ENCODE measurements at places on chromosomes 16 and 17.
A peak's percentile ranks its signal among the peaks of the same experiment; 100 is the strongest.

- DNase-seq = peak; percentile 37
These were observed 680 bp downstream of the SKA2 start for GRCh38 chr17:59154292-59154720.

DNA sequence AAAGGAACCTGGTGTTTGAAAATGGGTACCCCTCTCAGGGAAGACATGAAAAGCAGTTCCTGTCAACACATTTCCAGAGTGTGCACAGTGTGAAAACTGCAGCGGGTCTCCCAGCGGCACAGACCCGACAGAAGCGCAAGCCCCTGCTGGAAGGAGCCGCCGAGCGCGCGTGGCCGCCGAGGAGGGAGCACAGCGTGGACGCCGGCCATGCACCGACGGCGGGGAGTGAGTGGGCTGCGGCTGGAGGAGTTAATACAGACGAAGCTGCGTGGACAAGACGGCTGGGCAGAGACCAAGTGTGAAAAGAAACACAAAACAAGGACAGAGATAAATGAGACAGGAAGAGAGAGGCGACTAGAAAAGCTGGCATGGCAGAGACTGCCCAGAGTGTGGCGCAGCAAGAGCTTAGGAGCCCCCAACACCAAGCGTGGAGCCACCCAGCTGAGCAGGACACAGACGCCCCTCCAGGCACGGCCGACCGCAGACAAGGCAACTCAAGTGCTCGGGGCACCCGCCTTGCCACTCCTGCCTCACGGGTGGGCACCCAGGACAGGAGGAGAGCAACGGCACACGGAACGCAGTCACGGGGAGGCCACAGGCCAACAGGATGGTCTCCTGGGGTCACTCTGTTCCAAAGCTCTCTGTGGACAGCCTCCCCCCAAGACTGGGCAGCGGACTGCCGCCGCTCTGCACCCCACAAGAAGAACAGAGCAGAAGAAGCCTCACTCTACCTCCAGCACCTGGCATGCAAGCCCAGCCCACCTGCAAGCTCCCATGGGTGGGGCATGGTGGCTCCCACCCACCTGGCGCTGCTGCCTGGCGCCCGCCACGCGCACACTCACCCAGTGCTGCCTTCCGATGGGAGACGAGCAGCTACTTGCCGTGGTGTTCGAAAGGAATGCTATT, 16.5 kb downstream of the SLC16A3 start:
- no peak for DNase-seq

- no peak for DNase-seq
These were observed 7.3 kb downstream of the CDK5R1 start for GRCh38 chr17:32493976-32494513.

- no peak for DNase-seq
These were observed 121.0 kb downstream of the COPRS start for GRCh38 chr17:31738067-31738466.

DNA sequence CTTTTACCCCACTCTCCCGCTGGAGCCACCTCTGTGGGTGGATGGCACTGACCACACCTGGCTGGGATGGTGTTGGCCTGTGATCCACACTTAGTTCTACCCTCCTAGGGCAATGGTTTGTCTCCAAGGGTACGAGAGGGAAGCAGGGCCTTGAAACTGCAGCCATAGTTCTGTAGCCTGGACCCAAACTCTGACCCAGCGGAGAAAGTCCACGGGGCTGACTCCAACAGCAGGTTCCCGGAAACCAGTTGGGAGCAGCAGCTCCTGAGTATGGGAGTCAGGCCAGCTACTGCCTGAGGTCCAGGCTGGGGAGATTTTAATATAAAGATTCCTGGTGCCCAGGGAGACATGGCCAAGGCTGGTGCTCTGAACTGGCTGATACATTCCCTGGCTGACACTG, 23.6 kb upstream of the MTSS2 start:
- no peak for DNase-seq

- no peak for DNase-seq
These were observed 84.7 kb downstream of the YPEL2 start for GRCh38 chr17:59416184-59416583.

DNA sequence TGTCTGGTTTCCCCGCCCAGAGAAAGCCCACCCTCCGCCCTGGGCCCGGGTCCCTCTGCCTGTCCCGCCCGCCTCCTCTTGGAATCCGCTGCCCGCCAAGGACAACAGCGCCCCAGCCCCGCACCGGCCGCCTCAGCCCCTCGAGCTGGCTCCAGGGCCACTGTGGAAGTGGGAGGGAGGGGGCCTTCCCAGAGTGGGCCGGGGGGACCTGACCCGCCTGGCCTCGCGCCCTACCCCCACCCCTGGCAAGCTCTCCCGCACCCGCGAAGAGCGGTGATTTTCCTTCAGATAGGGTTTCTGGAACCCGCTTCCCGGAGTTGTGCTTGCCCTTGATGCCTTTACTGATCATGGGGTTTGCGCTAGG, 2.3 kb upstream of the CBX8 start:
- DNase-seq = no peak

- DNase-seq = no peak
These were observed 45.6 kb downstream of the PRMT7 start for GRCh38 chr16:68356249-68356918.

DNA sequence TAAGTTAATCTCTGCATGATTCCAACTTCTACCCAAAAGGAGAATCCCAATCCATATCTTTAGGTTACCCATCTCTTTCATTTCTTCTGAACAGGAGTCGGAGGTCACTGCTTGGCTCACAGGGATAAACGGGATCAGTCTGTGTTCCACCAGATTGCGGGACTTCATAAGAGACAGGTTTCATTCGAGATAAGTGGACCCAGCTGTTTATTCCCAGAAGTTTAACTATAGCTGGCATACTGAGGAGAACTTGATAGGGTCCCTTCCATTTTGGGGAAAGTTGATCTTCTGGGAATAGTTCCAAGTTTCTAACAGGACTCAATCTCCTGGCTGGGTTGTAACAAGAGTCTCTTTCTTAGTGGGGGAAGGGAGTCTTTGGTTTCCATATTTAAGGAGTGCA, 45.4 kb upstream of the ARL4D start:
- no peak for DNase-seq

- no peak for DNase-seq
These were observed 604 bp upstream of the ZC3H18 start for GRCh38 chr16:88569614-88569984.

GRCh38 chr17:77772461-77772897, 186.0 kb upstream of the TNRC6C start:
- DNase-seq = peak; percentile 57

DNA sequence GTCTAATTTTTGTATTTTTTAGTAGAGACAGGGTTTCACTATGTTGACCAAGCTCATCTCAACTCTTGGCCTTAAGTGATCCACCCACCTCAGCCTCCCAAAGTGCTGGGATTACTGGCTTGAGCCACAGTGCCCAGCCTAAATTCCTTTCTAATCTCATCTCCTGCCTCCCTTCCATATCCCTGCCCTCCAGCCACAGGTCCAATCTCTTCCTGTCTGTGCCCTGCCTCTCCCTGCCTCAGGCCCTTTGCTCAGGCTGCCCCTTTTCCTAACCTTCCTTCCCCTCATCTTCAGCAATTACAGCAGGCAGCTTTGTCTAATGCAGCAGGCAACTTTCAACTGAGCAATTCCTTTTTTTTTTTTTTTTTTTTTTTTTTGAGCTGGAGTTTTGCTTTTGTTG, 46.8 kb downstream of the CFAP20 start:
- DNase-seq = no peak

DNA sequence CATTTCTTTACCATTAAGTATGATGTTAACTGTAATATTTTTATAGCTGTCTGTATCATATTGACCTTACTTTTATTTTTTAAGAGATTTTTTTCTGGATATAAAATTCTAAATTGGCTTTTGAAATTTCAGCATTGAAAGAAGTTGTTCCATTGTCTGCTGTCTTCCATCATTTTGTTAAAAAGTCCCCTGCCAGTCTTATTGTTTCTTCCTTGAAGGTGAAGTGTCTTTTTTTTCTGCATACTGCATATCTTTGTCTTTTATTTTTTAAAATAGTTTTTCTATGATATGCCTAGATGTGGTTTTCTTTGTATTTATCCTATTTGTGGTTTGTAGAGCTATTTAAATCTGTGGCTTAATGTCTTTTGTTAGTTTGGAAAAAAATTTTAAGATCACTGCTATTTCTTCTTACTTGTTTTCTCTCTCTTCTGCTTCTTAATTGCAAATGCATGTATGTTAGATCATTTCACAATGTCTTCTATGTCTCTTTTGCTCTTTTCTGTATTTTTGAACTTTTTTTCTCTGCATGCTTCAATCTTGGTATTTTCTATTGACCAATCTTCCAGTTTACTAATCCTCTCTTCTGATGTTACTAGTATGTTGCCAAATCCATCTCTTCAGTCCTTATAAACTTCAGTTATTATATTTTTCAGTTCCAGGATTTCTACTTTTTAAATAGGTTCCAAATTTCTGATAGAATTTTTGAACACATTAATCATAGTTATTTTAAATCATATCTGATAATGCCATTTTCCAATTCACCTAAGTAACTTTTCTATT, 20.2 kb downstream of the IL21R start:
- no peak for DNase-seq

- DNase-seq = no peak
These were observed 126.1 kb upstream of the FOXF1 start for GRCh38 chr16:86384263-86384649.

GRCh38 chr17:43599046-43599395, 52.9 kb upstream of the ETV4 start:
- no peak for DNase-seq

DNA sequence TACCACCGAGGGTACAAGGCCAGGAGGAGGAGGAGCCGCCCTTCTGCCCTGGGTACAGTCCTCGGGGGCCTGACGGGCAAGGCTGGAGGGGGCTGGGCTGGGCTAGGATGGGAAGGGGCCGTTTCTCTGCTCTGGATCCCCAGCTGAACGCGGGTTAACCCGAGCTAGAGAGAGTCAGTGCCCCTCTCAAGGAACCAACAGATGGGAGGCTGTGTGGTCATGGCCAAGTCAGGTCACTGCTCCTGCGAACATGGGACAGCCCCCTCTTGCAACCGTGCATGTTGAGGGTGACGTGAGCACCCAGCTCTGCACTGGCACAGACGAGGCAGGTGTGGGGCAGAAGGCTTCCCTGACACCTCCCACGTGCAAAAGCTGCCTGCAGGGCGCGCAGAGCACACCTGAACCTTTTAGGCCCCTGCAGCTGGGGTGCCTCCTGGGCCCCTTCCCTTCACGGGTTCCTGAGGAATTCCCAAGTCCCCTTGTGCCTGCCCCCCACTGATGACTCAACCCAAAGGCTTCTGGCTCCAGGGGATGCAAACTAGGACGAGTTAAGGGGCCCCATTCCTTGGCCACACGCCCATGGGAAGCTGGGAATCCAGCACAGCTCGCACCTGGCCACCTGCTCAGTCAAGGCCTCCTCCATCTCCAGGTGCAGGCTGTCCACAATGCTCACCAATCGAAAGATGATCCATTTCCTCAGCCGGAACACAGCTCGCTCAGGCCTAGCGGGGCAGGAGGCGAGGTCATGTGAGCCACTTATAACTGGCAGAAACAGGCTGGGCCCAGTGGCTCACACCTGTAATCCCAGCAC, 6.3 kb downstream of the MYBBP1A start:
- DNase-seq = no peak

GRCh38 chr16:30083216-30084055, 7.6 kb downstream of the PPP4C start:
- no peak for DNase-seq

DNA sequence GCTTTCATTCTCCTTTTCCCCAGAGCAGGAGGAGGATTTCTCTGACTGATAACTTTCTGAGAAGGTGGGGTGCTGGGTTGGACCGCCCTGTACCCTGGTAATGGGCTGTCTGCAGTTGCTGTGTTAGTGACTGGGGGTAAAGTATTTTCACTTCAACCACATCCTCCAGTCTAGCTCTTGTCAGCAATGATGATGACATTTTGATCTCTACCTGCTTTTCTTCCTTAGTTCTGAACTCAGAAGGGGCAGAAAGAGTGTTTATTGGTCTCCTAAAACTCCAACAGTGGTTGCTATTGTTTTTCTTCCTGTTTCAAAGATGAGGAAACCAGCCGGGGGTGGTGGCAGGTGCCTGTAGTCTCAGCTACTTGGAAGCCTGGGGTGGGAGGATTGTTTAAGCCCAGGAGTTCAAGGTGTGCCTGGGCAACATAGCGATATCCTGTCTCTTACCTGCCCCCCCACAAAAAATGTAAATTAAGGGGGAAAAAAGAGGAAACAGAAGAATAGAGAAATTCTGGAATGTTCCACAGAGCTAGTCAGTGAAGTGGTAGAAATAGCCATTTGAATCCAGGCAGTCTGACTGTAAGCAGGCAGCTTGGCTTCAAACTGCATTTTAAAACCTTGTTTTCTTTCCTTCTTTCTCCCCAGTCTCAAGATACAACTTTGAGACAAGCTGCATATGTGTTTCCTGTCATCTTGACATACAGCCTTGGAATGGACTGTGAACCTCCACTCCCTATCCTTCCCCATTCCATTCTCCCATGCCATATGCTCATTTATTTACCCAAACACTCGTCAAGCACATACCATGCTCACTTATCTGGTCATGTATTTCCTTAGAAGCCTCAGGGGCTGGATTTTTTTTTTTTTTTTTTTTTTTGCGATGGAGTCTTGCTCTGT, 3.3 kb upstream of the N4BP1 start:
- DNase-seq = peak; percentile 52

GRCh38 chr17:48219617-48220016, 112.1 kb downstream of the SNX11 start:
- DNase-seq = no peak

GRCh38 chr17:75965468-75965867, 13.5 kb downstream of the ACOX1 start:
- DNase-seq = no peak

- no peak for DNase-seq
These were observed 544 bp downstream of the CCP110 start for GRCh38 chr16:19524356-19524615.

GRCh38 chr16:23434380-23434779, 18.6 kb downstream of the COG7 start:
- no peak for DNase-seq

GRCh38 chr16:29290631-29291247, 115.8 kb downstream of the NPIPB11 start:
- DNase-seq = no peak

- no peak for DNase-seq
These were observed 123.4 kb downstream of the HS3ST3A1 start for GRCh38 chr17:13478326-13478830.
